ENCODE measurements at places on chromosomes 4 and X. TPM values are rescaled to one million over a fixed set of nuclear protein-coding genes. Genes with fewer than 3 reads are reported as not detected.

GRCh38 chr4:87799301-87800113 lies at the start of gene IBSP:
TSS of gene IBSP (plus strand) at chr4:87799554. CDS start at chr4:87802362, 2,808 bp downstream.
- DNase-seq, result no peak

DNA sequence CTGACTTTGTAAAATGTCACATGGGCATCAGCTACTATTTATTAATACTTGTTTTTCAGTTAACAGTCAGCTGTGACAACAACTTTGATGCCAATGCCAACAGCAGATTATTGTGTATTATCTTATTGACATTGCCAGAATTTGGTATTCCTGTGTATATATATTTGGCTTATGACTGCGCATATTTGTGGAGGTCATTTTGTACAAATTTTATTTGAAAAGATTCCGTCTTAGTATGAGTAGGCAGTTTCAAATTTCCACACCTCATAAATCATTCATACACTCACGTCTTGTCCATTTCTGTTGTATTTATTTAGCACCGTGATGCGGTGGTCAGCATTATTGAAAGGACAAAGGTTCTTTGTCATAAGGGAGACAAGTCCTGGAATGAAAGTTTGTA lies 558.2 kb upstream of the NDST4 start:
- no peak for DNase-seq

GRCh38 chr4:164446516-164446915 lies 307.4 kb upstream of the SMIM31 start:
- DNase-seq, result no peak

DNA sequence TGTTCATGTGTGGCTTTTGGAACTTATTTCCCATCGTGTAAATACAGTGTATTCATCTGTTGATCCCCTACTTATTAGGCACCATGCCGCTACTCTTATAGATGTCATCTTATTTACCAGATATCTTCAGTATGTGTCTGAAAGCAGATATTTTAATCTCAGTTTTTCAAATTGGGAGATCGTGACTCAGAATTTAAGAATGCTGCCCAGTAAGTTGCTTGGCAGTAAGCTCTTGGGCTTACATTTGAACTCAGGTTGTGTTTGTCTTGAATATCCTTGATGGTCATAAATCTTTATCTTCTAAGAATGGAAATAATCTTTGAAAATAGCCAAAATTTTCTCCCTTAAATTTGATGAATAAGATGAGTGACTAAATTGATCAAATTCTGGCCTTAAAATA lies 45.9 kb upstream of the RPA4 start:
- DNase-seq, result no peak

- DNase-seq, result no peak
Measured at GRCh38 chr4:85707611-85708010, 232.7 kb downstream of the ARHGAP24 start.

- DNase-seq, result no peak
Measured at GRCh38 chr4:136183513-136183912, 1348.8 kb downstream of the PCDH18 start.

GRCh38 chr4:146212781-146213180 lies 1.6 kb upstream of the REELD1 start:
- DNase-seq, result no peak

The SLC6A14 gene
- 0.74 TPM for polyA plus RNA-seq

The ITGB1BP2 gene
- 0.44 TPM for polyA plus RNA-seq

The ADGRG2 gene
- 0.07 TPM for polyA plus RNA-seq
